ENCODE measurements at places on chromosomes 16 and 17.
A peak's percentile ranks its signal among the peaks of the same experiment; 100 is the strongest.

- no peak for DNase-seq
These were observed 7.4 kb downstream of the PRKCA start for GRCh38 chr17:66309793-66310192.

DNA sequence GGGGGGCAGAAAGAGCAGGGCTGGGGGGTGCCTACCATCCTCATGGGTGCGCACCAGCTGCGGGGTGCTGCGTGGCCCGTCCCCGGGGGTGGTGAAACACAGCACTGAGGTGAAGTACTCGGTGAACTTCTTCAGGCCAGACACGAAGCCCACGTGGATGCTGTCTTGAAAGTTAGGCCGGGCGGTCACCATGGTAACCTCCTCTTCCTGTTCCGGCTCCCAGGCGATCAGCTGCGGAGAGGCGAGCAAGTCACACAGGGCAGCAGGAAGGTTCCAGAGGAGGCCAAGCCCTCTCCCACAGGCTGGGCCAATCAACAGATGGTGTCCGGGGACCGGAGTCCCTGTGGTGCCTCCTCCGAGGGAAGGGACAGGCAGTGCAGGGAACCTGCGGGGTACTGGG, 90.1 kb upstream of the CDC42EP4 start:
- peak; percentile 59 for DNase-seq

- no peak for DNase-seq
These were observed 20.0 kb downstream of the ST6GALNAC1 start for GRCh38 chr17:76623271-76624146.

DNA sequence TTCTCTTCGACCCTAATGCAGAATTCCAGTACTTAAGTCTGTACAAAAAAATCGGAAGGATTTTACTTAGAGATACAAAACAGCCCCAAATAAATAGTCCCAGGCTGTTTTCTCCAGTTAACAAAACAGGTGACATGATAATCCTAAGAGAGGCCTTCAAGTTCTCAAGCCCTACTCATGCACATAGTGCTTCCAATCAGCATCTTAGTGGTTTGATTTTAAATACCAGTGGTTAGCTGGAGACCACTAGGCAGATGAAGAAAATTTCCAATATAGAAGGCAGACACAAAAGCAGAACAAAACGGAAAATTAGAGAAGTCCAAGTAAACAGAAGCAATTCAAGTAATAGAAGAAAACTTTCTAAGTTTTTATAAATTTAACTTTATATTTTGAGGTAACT, 5.2 kb upstream of the OR4D2 start:
- no peak for DNase-seq

DNA sequence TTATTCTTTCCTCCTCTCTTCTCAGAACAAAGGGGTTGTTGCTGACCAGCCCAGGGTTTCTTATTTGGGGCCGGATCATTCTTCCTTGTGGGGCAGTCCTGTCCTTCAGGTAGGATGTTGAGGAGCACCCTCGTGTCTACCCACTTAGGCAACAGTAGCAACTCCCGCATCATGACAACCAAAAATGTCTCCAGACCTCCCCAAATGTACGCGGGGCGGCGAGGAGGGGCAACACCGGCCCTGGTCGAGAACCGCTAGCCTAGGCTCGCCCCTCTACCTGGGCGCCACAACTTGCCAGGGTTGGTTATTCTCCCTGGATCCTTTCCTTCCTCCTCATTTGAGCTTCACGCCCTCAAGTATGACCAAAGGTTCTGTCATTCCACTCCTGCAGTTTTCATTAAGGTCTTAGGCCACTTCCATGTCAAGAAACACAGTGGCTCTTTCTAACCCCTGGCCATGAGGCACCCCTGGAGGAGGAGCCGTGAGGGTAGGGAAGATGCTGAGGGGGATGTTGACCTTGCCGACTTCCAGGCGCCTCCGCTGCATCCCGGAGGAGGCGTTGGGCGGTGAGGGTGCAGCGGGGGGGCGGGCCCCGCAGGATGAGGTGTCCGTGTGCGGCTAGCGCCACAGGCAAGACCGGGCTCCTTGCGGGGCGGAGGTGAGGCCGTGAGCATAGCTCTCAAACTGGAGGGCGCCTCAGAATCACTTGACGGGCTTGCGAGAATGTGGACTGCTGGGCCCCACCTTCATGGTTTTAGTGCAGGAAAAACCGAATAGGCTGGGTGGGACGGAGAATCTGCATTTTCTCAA, 712 bp upstream of the SPECC1 start:
- DNase-seq, result peak; percentile 52
